Activated T-helper 1 cell treated with Interleukin-2 at 50 U/mL for 16 hours (primary cell): ENCODE measurements at places on chromosomes 1 and 21.

- DNase-seq: no peak
Measured at GRCh38 chr1:44170281-44170823, 28.9 kb upstream of the KLF18 start.

DNA sequence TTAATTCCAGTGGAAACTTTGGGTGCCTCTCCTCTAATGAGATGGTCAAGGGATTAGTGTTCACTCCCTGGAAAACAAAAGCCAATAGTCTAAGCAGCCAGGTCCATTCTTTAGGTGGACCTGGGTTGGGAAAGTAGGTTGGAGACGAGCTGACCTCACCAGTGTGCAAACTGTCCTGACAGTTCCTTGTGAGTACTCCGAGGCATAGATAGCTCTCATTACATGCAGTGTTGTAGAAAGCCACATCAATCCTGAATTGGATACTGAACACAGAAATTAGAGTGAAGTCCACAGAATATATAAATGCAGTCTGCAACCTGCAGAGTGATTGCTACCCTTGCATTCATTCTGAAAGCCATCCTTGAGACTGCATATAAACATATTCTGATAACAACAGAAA lies 675.1 kb upstream of the CXADR start:
- DNase-seq: no peak

DNA sequence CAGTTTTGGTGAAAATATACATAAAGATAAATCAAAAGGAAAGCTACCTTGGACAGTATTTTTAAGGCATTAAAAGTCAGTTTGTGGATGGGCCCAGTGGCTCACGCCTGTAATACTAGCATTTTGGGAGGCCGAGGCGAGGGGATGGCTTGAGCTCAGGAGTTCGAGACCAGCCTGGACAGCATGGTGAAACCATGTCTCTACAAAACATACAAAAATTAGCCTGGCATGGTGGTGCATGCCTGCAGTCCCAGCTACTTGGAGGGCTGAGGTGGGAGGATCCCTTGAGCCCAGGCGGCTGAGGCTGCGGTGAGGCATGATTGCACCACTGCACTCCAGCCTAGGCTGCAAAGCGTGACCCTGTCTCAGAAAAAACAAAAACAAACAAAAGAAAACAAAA lies 1253.8 kb downstream of the MRPL39 start:
- DNase-seq: no peak

DNA sequence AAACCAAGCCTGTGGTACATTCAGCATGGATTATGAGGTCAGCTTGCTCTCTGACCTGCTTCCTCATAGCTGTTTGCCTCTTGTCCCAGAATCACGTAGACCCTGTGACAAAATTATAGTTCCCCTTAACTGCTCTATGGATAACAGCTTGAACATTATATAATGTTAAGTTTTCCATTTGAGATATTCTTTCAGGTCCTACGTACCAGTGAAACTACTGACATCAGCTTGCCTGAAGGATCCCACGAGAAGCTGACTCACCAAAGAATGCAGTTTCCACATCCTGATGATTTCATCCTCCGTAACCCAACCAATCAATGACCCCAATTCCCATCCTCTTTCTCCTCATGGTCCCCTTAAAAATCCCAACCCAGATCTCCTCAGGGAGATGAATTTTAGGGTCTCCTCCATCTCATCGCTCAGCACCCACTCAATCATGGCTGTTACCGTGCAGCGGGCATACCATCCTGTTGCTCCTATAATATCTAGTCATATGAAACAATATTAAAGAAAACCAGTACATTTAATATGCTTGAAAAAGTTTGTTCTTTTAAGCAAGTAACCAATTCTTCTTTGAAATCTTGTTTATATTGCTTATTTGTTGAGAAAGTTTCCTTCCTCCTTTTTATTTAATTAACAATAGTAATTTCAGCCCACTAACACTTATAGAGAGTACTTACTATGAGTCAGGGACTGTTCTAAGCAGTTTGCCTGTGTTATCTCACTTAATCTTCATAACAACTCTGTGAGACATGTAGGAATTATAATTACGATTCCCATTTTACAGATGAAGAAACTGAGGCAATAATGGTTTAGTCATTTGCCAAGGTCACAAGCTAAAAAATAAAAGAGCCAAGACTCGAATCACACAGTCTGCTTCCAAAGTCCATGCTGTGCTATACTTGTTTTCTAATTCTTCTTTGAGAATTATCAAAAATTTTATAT lies 27.4 kb downstream of the CHML start:
- DNase-seq: no peak

DNA sequence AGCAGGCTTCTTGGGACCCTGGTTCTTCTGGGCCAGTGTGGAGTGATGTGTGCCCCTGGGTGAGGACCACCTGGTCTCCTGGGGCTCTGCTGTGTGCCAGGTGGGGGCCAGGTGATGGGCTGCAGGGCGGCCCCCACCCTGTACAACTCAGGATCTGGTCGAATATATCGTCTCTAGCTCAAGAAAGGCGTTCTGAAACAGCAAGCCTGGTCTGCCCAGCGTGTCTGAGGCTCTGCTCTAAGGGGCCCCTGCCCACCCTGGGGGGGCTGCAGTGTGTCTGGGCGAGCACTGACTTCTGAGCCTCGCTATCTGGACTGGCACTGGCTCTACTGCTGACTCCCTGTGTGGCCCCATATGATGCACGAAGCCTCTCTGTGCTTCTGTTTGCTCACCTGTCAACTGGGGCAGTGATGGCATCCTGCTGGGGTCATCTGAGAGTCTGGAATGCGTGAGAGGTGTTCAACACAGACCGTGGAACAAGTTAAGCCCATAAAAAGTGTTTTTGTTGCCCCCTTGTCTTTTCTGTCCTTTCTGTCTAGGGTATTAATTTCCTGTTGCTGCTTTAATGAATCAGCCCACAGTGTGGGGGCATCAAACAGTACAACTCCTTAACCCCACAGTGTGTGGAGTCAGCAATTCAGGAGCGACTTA lies 56.0 kb upstream of the TRAPPC10 start:
- DNase-seq: no peak

GRCh38 chr21:33024201-33025103 lies 1.3 kb upstream of the OLIG2 start:
- no peak for DNase-seq

DNA sequence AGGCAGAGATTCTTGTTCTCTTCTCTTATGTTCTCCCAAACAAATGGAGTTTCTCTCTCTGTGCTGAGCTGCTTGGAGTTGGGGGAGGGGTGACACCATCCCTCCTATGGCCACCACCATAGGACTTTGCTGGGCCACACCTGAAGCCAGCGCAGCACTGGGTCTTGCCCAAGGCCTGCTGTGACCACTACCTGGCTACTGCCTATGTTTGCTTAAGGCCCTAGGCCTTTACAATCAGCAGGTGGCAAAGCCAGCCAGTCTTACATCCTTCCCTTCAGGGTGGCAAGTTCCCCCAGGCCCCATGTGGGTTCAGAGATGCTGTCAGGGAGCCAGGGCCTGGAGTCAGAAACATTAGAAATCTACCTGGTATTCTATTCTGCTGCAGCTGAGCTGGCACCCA lies 6.3 kb upstream of the MTARC2 start:
- no peak for DNase-seq

GRCh38 chr21:35191128-35191527 lies 142.0 kb upstream of the RUNX1 start:
- no peak for DNase-seq

- no peak for DNase-seq
Measured at GRCh38 chr1:170687621-170688020, 23.7 kb downstream of the PRRX1 start.

DNA sequence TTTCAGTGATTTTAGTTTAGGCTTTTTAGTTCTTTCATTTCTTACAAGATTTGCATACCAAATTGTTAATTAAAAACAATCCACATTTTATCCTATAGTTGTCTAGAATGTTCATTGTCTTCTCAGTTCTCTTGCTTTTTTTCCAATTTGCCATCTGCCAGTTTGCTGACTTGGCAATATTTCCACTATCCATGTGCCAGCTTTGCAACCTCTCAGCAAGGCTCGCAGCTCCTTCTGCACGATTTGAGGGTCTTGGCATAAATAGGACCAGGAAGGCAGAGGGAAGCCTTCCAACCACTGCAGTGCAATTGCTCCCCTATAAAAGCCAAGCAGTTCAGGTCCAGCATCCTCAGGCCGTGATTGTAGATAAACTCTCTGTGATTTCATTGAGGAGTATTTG lies 306.8 kb upstream of the FMN2 start:
- no peak for DNase-seq

DNA sequence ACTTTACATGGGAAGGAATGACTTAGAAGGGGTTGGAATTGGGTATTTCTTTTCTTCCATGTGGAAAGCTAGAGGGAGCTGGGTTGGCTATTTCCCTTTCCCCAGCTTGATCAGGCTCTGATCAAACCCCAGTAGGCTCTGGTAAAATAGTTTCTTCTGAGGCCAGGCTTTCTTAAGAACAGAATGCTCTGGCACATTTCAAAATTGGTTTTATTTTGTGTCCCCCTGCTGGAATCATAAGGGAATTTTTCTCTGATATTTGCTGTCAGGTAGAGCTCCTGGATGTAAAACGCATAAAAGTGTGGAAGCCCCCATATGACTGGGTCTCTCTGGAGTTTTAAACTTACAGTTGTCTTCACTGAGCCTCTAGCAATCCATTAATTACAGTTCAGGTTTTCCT lies 17.1 kb upstream of the APOBEC4 start:
- no peak for DNase-seq

DNA sequence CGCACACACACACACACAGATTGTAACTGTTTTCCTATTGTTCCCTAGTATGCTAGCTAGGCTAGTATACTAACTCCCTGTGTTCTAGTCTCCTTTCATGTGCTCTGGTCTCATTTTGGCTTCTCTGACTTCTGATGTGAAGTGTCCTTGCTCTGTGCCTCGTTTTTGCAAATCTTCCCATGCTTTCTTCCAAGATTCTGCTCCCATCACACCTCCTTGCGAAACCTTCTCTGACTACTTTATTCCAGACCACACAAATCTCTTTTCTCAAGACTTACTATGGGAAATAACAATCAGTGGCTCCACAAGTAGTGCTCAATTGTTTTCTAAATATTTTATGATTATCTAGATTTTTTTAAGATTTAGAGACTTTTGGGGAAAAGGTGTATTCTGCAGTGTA lies 10.3 kb downstream of the PRRX1 start:
- no peak for DNase-seq

DNA sequence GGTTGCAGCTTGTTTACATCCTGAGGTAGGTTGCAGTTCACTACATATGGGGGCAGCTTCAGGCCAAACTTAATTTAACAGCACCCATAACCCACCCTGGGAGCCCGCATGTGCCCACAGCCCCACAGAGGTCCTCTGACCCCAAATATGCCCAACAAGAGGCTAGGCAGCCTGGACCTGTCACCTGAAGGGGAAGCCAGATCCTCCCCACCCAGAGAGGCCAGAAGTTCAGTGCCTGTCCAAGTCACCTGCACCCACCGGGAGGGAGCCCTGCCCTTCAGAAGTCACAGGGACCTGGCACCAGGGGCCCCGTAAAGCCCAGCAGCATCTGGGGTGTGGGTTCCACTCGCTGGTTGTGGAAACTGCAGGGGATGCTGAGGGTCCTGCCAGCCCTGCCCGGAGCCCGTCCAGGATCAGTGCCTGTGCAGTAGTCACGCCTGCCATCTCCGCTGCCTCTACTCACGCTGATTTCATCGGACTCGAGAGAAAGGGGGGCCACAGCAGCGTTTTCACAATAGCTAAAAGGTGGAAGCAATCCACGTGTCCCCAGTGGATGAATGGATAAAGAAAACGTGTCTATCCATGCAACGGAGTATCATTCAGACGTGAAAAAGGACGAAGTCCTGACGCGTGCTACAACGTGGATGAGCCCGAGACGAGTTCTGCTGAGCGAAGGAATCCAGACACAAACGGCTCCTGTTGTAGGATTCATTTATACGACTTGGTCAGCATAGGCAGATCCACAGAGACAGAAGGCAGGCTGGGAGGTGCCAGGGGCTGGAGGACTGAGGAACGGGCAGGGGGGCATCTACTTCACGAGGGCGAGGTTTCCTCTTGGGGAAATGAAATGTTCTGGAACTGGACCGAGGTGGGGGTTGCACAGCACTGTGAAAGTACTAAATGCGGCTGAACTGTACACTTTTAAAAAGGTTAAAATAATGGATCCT lies 33.9 kb upstream of the COL6A2 start:
- no peak for DNase-seq

DNA sequence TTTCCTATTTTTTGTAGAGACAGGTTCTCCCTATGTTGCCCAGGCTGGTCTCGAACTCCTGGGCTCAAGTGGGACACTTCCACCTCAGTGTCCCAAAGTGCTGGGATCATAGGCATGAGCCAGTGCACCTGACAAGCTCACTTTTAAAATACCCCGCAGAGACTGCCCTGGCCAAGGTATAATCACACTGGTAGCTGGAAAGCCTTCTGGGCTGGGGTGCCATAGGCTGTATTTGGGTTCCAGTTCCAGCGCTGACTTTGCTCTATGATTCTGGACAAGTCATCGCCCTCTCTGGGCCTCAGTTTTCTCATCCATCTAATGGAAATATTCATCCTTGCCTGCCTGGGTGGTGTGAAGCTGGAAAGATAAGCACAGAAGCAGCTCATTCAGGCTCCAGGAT lies 10.4 kb downstream of the LDLRAD1 start:
- no peak for DNase-seq

DNA sequence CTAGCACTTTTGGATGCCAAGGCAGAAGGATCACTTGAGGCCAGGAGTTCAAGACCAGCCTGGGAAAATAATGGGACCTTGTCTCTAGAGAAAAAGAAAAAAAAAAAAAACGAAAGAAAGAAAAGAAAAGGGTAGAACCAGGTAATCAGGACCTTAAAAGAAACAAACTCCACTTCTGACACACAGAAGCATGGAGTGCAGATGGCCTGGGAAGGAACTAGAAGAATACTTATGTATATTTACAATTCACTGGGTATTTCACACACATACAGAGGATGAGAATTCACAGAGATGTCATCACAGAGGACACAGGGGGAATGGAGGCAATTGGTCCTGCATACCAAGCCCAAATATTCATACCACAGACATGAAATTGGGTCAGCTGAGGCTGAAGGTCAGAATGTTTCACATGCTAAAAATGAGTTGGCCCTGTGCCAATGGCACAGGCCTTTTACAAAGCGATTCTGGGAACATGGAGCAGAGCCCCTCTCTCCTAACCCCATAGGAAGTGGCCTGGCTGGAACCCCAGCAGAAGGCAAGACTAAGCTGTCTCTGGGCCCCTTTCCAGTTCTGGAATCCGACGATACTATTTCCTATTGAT lies 4.4 kb downstream of the B4GALT3 start:
- no peak for DNase-seq

- DNase-seq: no peak
Measured at GRCh38 chr1:182315167-182315556, 76.4 kb downstream of the GLUL start.

DNA sequence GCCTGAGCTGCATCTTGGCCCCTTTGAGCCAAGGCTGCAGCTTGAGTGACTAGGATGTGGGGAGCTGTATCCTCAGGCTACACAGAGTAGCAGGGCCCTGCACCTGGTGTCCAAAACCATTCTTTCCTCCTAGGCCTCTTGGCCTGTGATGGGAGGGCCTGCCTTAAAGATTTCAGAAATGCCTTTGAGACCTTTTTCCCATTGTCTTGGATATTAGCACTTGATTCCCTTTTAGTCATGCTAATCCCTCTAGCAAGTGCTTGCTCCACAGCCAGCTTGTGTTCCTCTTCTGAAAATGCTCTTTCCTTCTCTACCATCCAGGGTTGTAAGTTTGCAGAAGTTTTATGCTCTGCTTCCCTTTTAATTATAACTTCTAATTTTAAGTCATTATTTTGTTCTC lies 21.7 kb upstream of the KIRREL1 start:
- no peak for DNase-seq

GRCh38 chr1:9910076-9910422 lies at the start of gene CTNNBIP1:
Gene CTNNBIP1, minus strand, starts transcription at chr1:9910269. Its CDS starts 38,205 bp downstream, at chr1:9872064.
- no peak for DNase-seq

GRCh38 chr1:197961933-197962332 lies 44.8 kb downstream of the LHX9 start:
- no peak for DNase-seq
